ENCODE measurements at places on chromosomes 12 and 14.
A peak's percentile ranks its signal among the peaks of the same experiment; 100 is the strongest.

DNA sequence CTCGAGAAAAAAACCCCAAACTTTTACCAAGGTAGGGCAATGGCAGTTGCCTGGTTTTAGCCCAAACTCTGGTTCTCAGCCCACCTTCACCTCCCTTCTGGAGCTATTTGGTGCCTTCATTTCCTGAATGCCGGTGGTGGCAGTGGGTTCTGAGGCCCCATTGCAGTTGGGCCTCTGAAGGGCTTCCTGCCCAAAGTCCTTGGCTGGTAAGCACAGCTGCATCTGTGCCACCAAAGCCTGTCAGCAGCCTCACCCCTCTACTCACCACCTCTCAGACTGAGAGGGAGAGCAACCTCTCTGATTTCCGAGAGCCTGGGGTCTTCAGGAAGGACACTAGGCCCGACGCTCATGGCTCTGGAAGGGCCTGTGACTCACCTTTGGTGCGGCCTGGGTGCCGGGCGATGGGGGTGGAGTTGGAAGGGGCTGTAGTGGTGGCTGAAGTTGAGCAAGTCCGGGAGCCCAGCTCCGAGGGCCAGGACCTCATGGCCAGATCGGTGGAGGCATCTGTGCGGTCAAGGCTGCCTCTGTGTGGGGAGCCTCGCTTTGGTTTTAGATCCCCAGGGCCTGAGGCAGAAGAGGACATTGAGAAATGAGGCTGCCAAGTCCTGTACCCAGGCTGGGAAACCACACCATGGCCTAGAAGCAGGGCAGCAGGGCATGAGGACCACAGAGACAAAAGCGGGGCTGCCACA lies 38.6 kb upstream of the GPR68 start:
- H3K36me3 ChIP-seq, result no peaks in the 10 kb centered on the region
- H3K4me3 ChIP-seq, result no peak overlapping the region
- no peak for DNase-seq

- peaks cover 1% of the 10 kb centered on the region for H3K4me1 ChIP-seq
- no peak for DNase-seq
- H3K27ac ChIP-seq, result no peak overlapping the region
- H3K27me3 ChIP-seq, result no peaks in the 10 kb centered on the region
- H3K4me3 ChIP-seq, result no peak overlapping the region
These were observed 355.4 kb downstream of the CEP128 start for GRCh38 chr14:80586131-80586530.

DNA sequence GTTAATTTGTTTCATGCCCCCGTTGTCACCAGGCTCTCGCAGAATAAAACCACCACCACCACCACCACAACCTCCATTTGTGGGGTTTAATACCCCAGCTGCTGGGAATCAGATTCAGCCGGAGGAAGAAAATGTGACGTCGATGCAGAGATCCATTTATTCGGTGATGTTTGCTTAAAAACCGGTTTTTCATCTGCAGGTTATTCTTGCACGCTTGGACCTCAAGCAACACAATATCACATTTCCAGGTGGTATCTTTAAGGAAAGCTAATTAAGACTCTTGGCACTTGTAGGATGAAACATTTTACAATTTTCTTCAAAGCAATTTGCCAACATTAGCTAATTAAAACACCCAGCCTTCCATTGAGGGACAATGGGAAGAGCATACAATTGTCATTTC lies 39.8 kb downstream of the SPRING1 start:
- H3K4me3 ChIP-seq, result no peak overlapping the region
- H3K36me3 ChIP-seq, result no peaks in the 10 kb centered on the region
- H3K27ac ChIP-seq, result no peak overlapping the region
- H3K4me1 ChIP-seq, result peaks cover 4% of the 10 kb centered on the region
- no peak for DNase-seq
- H3K27me3 ChIP-seq, result peaks cover 39% of the 10 kb centered on the region

GRCh38 chr14:53596853-53597525 lies 359.6 kb downstream of the BMP4 start:
- DNase-seq, result peak; percentile 40
- no peaks in the 10 kb centered on the region for H3K36me3 ChIP-seq
- no peak overlapping the region for H3K27ac ChIP-seq

- no peaks in the 10 kb centered on the region for H3K36me3 ChIP-seq
- H3K27me3 ChIP-seq, result no peaks in the 10 kb centered on the region
- no peak overlapping the region for H3K27ac ChIP-seq
- no peak overlapping the region for H3K4me3 ChIP-seq
- no peaks in the 10 kb centered on the region for H3K4me1 ChIP-seq
- no peak for DNase-seq
These were observed 1404.0 kb downstream of the AACS start for GRCh38 chr12:126469211-126469610.

DNA sequence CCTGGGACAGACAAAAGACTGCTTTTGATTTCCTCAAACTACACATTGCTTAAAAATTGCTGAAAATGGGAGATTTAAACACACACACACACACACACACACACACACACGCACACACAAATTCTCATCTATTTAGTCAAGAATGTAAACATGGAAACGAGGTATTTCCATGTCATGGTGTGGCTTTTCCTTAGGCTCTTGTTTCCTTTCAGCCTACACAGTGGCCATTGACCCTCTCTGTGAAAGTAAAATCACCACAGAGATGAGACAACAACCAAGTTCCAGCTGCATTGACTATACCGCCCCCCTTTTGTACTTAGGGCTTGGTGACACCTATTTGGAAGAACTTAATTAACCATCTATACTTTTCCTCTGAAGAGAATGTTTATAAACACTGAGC lies 41.9 kb downstream of the TTC8 start:
- no peaks in the 10 kb centered on the region for H3K4me1 ChIP-seq
- peaks cover 3% of the 10 kb centered on the region for H3K36me3 ChIP-seq
- peak; percentile 73 for DNase-seq
- H3K4me3 ChIP-seq, result no peak overlapping the region
- no peak overlapping the region for H3K27ac ChIP-seq

DNA sequence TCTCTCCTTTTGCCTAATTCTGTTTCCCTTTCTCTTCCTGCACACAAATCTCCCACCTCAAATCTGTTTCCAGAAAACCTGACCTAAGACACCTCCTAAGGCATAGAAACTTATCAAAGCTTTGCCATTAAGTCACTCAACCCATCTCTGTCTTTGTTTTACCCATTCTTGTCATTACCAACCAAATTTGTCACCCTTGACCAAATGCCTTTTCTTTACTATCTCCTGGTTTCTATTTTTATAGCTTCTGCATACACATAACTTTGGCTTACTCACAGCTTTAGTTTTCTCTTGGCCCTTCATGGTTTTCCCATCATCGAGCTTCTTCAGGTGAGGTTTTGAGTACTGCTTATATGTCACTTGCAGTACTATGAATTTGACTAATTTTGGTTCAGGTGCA lies 184.2 kb downstream of the BCAT1 start:
- H3K4me1 ChIP-seq, result no peaks in the 10 kb centered on the region
- no peak for DNase-seq
- H3K36me3 ChIP-seq, result no peaks in the 10 kb centered on the region
- no peaks in the 10 kb centered on the region for H3K27me3 ChIP-seq

- no peak for DNase-seq
- H3K27ac ChIP-seq, result no peak overlapping the region
- H3K27me3 ChIP-seq, result no peaks in the 10 kb centered on the region
- H3K36me3 ChIP-seq, result no peaks in the 10 kb centered on the region
These were observed 148.3 kb upstream of the GRIN2B start for GRCh38 chr12:14129611-14130195.

- no peak for DNase-seq
- peak overlapping the region; percentile 81 for H3K27ac ChIP-seq
- no peaks in the 10 kb centered on the region for H3K27me3 ChIP-seq
- peaks cover 14% of the 10 kb centered on the region for H3K36me3 ChIP-seq
These were observed 70.7 kb downstream of the SCARB1 start for GRCh38 chr12:124792961-124793441.

DNA sequence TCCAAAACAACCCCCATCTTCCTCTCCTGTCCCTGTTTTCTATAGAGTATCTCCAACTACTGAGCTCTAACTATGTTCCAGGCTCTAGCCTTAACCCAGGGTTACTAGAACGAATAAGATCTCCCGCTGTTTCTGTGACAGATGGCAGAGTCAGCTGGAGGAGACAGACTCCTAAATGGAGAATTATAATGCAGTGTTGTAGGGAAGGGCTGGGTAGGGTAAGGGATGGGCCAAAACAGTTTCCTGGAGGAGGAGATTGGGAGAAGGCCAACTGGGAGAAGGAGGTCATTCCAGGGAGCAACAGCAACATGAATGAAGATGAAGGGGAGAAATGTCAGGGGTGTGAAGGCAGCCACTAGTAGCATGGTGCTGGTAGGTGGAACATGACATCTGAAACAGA lies 73.4 kb upstream of the ANO4 start:
- H3K4me1 ChIP-seq, result peaks cover 8% of the 10 kb centered on the region
- peaks cover 31% of the 10 kb centered on the region for H3K27me3 ChIP-seq
- DNase-seq, result no peak
- no peaks in the 10 kb centered on the region for H3K36me3 ChIP-seq

DNA sequence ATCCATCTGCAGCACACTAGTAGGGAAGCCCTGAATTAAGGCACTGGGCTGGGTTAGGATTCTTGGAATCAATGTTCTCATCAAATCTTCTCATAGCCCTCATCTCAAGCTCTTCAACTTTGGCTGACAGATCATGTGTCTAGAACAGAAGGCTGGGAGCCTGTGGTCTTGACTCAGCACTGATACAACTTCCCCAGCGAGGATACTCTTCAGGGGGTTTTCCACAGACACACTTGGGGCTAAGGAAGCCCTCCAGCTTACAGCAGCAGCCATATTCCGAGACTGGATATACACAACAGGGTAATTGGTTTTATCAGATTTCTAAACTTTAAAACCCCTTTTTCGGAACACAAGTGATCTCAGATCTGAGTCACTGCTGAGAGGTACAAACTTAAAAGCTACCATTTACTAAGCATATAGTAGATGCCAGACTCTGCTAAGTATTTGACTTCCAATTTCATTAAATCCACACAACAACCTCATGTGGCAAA lies 3.5 kb downstream of the FMNL3 start:
- H3K27ac ChIP-seq, result peak overlapping the region; percentile 13
- peak overlapping the region; percentile 3 for H3K4me3 ChIP-seq
- peaks cover 18% of the 10 kb centered on the region for H3K4me1 ChIP-seq
- H3K36me3 ChIP-seq, result no peaks in the 10 kb centered on the region
